Esophagus squamous epithelium (tissue), 5 donors: ENCODE measurements at places on chromosomes 4 and X. TPM values are rescaled to one million over a fixed set of nuclear protein-coding genes. Genes with fewer than 3 reads are reported as not detected.

The MAB21L2 gene
- total RNA-seq, result 0.76 TPM

GRCh38 chr4:152729466-152729865 lies 49.7 kb upstream of the TMEM154 start:
- no peak for DNase-seq

GRCh38 chr4:104860238-104861123 lies 286.2 kb upstream of the TET2 start:
- no peak for DNase-seq

- DNase-seq, result no peak
Measured at GRCh38 chr4:40419231-40419912, 84.2 kb downstream of the CHRNA9 start.

DNA sequence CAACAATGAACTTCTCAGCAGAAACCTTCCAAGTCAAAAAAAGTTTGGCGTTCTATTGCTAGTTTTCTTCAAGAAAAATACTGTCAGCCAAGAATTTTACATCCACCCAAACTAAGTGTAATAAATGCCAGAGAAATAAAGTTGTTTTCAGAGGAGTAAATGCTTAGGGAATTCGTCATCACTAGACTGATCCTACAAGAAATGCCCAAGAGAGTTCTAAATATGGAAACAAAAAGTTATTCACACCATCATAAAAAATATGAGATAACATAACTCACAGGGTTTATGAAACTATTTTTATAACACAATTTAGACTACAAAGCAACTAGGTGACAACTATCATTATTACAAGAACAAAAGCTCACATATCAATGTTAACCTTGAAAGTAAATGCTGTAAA lies 259.5 kb upstream of the GABRA2 start:
- no peak for DNase-seq

DNA sequence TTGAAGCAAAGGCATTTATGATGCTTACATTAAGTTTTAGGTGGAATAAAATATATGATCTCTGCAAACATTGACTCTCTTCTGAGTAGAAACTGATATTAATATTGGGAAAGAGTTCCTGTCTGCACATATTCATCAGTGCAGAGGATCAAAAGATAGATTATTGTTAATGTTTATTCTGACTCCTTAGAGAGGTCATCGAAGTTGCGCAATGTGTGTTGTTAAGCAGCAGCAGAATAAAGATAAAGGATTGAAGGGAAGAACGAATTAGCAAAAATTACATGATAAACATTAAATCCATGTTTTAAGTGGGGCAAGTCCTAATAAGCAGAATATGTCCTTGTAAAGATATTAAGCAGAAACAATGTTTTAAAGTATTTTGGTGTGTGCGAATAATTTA lies 72.6 kb upstream of the MBNL3 start:
- no peak for DNase-seq

GRCh38 chrX:13167481-13168231 lies 123.2 kb upstream of the FAM9C start:
- DNase-seq, result no peak

GRCh38 chr4:141246243-141246642 lies 25.5 kb downstream of the ZNF330 start:
- no peak for DNase-seq

The HHIP gene
- total RNA-seq, result not detected

GRCh38 chrX:134764202-134764785 lies 106.0 kb upstream of the PLAC1 start:
- DNase-seq, result no peak

The TMEM144 gene
- total RNA-seq, result 12.8 TPM

DNA sequence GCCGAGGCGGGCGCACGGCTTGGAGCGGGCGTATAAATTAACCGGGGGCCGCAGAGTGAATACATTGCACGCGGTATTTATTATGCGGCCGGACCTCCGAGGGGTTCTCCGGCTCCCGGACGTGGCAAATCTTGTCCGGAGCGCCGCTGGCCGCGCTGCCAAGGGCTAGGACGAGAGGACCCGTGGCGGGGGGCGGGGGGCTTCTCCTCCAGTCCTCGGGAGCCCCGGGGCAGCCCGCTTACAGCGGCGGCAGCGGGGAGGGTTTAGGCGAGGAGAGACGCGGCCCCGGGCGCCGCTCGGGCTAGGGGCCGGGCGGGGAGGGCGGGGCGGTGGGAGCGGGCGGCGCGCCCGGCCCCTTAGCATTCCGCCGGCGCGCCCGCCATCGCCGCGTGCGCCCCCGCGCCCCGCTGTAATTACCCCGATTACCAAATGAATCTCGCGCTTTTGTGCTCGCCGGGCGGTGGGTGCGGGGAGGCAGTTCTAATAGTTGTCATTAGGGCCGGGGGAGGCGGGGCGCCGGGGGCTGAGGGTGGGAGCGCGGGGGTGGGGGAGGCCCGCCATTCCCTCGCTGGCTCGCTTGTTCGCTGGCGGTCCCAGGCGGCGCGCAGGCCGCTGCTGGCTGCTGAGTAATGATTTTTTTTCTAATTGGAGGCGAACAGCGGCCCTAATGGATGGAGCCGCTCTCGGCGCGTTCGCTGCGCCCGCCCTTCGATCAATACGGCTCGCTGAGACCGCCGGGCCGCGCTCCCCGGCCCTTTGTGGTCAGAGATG lies 276.6 kb downstream of the BCOR start:
- DNase-seq, result no peak

DNA sequence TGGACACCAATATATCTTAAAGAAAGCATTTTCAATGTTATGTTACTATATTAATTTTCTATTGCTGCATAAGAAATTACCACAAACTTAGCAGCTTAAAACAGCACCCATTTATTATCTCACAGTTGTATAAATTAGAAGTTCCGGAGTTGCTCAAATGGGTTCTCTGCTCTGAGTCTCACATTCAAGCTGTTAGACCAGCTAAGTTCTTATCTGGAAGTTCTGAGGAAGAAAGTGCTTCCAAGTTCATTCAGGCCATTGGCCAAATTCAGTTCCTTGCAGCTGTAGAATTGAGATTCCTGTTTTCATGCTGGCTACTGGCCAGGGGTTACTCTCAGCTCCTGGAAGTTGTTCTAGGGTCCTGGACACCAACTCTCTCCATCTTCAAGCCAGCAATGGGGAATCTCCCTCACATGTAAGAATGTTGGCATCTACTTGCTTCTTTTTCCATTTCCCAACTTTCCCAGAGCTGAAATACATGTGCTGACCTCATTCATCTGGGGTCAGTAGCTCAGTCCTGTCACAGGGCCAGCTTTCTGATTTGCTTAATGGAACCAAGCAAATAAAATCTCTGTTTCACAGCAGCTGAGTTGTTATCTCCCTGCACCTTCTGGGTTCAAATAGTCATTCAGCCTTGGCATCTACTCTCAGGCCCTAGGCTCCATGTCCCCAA lies 99.6 kb upstream of the INTU start:
- DNase-seq, result no peak

GRCh38 chrX:152428120-152428519 lies 23.0 kb downstream of the GABRA3 start:
- DNase-seq, result no peak

The FMR1NB gene
- total RNA-seq, result not detected

DNA sequence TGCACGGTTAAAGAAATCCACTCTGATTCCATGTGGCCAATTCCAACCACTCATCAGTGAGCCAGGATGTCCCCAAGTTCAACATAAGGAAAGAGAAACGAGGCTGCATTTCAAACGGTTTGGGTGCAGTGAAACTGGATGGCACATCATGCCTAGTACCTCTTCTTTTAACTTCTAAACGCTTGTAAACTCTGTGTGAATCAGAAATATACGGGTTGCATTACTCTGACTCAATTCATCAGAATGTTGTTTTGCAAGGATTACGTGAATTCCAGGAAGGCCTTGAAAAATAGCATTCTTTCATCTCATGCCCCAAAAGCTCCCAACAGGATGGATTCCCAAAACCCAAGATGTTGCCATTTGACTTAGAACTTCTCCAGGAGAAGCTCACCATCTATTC lies 270.4 kb downstream of the LDB2 start:
- no peak for DNase-seq

- no peak for DNase-seq
Measured at GRCh38 chr4:12747154-12747553, 737.0 kb downstream of the RAB28 start.

- no peak for DNase-seq
Measured at GRCh38 chr4:9947168-9948062, 73.9 kb downstream of the SLC2A9 start.

DNA sequence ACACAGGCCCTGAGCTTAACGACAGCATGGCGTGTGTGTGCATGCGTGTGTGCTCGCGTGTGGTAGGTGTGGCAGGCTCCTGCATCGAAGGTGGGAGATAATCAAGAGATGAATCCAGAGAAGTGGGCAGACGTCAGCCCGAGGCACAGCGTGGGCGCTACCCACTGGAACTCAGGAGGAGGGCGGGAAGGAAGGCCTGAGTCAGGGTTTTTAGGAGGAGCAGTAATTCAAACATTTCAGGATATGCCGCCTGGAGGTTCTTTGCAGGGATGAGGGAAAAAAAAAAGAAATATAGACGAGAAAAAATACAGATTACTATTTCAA lies 66.3 kb upstream of the STX18 start:
- no peak for DNase-seq

The NPFFR2 gene
- not detected for total RNA-seq

DNA sequence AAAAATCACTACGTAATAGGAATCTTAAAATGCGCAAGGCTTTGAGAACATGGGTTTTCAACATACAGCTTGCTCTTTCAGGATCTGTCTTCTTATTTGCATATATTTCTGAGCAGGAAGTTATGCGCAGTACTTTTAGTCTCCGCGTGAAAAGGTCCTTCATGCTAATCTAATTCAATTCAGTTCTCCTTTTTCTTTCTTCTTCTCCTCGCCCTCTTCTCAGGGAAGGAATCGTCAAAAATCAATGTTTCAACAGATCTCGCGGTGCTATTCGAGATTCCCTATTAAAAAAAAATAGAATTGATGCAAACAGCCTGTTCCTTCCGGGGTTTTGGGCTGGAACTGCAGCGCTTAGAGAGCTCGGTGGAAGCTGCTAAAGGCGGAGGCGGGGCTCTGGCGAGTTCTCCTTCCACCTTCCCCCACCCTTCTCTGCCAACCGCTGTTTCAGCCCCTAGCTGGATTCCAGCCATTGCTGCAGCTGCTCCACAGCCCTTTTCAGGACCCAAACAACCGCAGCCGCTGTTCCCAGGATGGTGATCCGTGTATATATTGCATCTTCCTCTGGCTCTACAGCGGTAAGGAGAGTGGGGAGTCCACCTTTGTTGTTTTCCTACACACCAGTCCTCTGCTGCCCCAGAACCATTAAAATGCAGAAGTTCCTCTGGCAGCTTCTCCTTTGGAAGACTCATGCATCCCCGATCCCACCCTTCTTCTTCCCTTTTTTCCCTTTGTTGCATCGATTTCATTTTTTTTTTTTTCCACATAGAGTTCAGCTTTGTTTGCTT lies at the start of the genes HMGN5 and SH3BGRL:
Gene HMGN5 (minus strand): TSS at position 243 of the 785 bp plus-strand sequence. CDS start 80,364 bp downstream, outside the sequence.
Gene SH3BGRL (plus strand): TSS at position 432 of the 785 bp plus-strand sequence. CDS start 99 bp downstream, at position 531.
- DNase-seq, result peak; percentile 8

The LAMP2 gene
- 121 TPM for total RNA-seq

The ATOH1 gene
- total RNA-seq, result not detected

DNA sequence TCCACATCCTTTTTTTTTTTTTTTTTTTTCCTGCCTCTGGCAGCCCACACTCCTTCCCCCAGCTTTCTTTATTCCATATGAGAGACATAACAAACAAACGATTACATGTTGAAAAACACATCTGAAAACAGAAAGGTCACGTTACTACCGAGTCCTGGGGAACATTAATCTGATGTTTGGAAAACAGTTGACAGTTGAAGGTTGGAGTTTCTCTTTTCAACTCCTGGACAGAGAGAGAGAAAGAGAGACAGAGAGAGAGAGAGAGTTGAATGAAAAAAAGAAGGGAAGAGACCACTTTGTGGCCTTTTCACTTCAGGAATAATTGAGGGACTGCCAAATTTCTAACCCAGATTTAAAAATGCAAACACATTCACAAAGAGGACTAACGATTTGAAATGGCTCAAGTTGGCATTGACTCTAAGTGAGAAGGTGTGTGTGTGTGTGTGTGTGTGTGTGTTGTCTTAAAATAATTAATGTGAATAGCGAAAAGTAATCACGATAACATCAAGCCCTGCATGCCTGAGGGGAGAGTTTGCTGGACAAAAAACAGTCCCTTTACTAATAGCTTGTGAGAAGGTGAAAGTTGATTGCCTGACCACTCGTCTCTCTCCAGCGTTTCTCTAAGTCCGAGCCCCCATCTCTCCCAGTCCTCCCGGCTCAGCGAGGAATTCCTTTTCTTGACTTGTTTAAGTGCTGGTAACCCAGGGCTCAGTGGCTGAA lies 67.3 kb downstream of the FBXO8 start:
- no peak for DNase-seq

DNA sequence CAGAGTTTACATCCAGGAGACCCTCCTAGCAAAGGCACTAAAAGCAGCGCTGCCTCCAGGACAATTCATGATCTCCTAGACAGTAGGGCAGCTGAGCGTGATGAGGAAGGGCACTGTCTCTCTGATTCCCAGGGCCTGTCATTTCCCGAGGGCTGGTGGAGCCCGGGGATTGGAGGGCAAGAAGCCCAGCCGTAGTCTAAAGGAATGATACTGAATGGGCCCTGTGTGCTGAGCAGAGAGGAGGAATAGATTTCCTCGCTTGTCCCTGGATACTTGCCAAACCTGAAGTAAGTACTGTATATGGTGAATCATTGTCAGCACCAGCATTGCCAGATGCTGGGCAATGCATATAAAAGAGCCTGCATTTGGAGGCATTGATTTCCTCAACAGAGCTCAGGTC lies 88.0 kb upstream of the SLITRK2 start:
- no peak for DNase-seq

DNA sequence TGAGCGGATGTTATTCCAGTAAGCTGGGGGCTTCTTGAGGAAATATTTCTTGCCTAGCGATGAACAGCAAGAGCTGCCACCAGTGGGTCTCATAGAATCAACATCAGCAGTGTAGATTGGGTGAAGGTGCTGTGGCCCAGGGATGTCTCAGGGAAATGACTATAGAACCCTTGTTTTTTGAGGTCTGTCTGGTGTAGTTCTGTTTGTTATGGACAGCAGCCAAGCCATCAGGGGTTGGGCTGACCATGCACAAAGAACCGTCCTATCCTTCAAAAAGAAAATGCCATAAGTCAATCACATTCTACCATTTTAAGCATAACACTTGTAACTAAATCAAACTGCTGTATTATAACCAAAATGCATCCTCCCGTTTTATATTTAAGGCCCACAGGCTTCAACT lies 17.3 kb upstream of the C1GALT1C1 start:
- no peak for DNase-seq

The TLR3 gene
- total RNA-seq, result 5.1 TPM

- DNase-seq, result no peak
Measured at GRCh38 chr4:113815826-113816225, 54.3 kb upstream of the CAMK2D start.

GRCh38 chr4:121191361-121191760 lies 27.2 kb upstream of the TNIP3 start:
- DNase-seq, result no peak

The DRD5 gene
- total RNA-seq, result not detected
